Breast epithelium (tissue), 4 donors: ENCODE measurements at places on chromosomes 13 and 19.
A peak's percentile ranks its signal among the peaks of the same experiment; 100 is the strongest.

- no peaks in the 10 kb centered on the region for H3K27me3 ChIP-seq
- no peaks in the 10 kb centered on the region for H3K36me3 ChIP-seq
- H3K4me3 ChIP-seq = no peak overlapping the region
- no peak overlapping the region for H3K27ac ChIP-seq
- H3K4me1 ChIP-seq = no peaks in the 10 kb centered on the region
Observed at GRCh38 chr13:98834254-98834960, 81.9 kb upstream of the SLC15A1 start.

DNA sequence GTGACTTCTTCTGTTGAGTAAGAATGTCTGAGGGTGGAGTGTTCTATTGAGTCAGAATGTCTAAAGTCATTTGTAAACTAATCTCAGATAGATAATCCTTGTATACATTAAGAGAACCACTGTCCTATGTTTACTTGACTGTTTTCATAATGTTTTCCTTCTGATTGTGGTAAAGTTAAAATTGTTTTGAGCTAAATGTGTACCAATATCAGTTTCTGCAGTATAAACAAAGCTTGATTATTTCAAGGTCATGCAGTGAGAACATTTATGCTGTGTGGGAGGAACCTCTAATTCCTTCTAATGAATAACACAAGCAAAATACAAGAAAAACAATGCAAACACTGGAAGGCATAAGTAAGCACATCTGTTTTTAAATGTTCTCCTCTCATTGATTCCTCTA, 434.6 kb downstream of the FGF14 start:
- no peaks in the 10 kb centered on the region for H3K36me3 ChIP-seq
- no peaks in the 10 kb centered on the region for H3K4me1 ChIP-seq
- H3K4me3 ChIP-seq = no peak overlapping the region

DNA sequence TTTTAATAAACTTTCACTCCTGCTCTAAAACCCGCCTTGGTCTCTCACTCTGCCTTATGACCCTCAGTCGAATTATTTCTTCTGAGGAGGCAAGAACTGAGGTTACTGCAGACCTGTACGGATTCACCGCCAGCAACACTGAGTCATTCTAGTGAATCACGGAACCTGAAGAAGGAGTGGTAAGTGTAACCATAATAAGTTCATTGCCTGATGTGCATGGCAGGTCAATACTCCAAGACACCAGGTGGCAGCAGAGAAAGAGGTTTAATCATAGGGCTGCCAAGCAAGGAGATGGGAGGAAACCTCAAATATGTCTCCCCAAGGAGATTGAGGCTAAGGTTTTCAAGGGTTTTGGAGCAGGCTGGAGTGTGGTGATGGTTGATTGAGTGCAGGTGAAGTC, 204.3 kb upstream of the IPO5 start:
- no peak for DNase-seq
- no peak overlapping the region for H3K4me3 ChIP-seq
- H3K36me3 ChIP-seq = no peaks in the 10 kb centered on the region
- no peaks in the 10 kb centered on the region for H3K4me1 ChIP-seq

DNA sequence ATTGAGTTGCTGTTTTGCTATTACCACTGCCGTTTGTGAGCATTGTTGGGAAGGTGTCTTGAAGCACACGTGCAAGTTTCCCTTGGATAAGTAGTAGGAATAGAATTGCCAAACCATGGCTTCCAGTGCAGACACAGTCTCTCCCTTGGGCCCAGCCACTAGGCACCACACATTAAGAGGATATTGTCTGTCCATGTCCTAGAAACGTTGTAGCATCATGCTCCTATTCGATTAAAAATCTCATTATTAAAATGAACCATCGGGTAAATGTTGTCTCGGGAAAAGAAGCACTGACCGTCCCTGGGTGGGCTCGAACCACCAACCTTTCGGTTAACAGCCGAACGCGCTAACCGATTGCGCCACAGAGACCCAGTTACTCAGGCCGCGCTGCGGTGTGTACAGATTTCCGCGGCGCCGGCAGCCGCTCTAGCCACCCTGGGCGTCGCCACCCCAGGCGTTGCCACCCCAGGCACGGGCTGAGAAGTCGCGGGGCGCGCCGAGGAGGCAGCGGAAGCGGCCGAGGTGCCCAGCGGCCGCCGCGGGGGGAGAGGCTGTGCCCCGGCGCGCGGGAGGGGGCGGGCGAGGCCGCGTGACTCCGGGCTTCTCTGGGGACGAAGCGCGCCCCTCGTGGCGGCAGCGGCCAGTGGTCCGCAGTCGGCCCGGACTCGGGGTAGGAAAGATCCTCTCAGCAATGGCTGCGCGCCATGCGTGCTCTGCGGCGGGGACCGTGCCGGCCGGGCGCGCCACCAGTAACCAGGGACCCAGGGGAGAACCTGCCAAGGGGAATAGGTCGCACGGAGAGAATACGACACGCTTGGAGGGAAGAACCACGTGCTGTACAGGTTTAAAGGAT, 56.2 kb downstream of the USPL1 start:
- H3K27me3 ChIP-seq = no peaks in the 10 kb centered on the region
- H3K36me3 ChIP-seq = no peaks in the 10 kb centered on the region
- peak overlapping the region; percentile 91 for H3K27ac ChIP-seq
- H3K4me3 ChIP-seq = peak overlapping the region; percentile 63

DNA sequence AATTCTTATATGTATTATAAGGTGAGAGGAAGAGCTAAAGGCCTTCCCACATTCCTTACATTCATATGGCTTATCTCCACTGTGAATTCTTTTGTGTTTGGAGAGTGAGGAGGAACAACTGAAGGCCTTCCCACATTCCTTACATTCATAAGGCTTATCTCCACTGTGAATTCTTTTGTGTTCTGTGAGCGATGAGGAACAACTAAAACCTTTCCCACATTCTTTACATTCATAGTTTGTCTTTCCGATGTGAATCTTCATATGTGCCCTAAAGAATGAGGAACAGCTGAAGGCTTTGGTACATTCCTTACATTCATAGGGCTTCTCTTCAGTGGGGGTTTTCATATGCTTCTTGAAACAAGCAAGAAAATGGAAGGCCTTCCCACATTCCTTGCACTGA, 13.3 kb downstream of the ZNF699 start:
- no peak overlapping the region for H3K27ac ChIP-seq
- no peaks in the 10 kb centered on the region for H3K4me1 ChIP-seq
- DNase-seq = no peak
- H3K4me3 ChIP-seq = no peak overlapping the region

DNA sequence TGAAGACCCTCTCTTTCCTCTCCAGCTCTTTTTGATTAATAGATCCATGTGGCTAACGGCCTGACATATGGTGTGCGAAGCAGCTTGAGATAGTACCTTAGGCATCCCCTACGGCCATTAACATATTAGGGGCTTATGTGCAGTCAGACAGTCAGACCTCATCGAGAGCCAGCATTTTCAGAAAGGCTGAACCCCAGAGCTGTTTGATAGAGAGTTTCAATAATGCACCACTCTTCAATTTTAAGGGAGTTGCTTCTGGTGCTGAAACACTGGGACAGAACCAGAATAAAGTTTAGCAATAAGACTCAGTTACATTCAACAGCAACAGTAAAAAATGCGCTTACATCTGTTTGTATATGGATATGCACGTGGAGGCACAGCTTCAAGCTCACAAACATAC, 10.8 kb downstream of the POU4F1 start:
- peaks cover 3% of the 10 kb centered on the region for H3K27me3 ChIP-seq
- H3K36me3 ChIP-seq = no peaks in the 10 kb centered on the region
- no peaks in the 10 kb centered on the region for H3K4me1 ChIP-seq
- no peak for DNase-seq
- H3K27ac ChIP-seq = no peak overlapping the region
- no peak overlapping the region for H3K4me3 ChIP-seq

GRCh38 chr13:91313103-91313502, 34.4 kb upstream of the MIR17HG start:
- no peaks in the 10 kb centered on the region for H3K4me1 ChIP-seq
- DNase-seq = no peak
- H3K36me3 ChIP-seq = no peaks in the 10 kb centered on the region

- no peaks in the 10 kb centered on the region for H3K36me3 ChIP-seq
- DNase-seq = no peak
Observed at GRCh38 chr13:60492187-60492586, 95.2 kb downstream of the TDRD3 start.

- peak overlapping the region; percentile 60 for H3K27ac ChIP-seq
- peaks cover 16% of the 10 kb centered on the region for H3K4me1 ChIP-seq
- no peaks in the 10 kb centered on the region for H3K27me3 ChIP-seq
- DNase-seq = no peak
Observed at GRCh38 chr13:97285221-97285955, 63.3 kb downstream of the MBNL2 start.

DNA sequence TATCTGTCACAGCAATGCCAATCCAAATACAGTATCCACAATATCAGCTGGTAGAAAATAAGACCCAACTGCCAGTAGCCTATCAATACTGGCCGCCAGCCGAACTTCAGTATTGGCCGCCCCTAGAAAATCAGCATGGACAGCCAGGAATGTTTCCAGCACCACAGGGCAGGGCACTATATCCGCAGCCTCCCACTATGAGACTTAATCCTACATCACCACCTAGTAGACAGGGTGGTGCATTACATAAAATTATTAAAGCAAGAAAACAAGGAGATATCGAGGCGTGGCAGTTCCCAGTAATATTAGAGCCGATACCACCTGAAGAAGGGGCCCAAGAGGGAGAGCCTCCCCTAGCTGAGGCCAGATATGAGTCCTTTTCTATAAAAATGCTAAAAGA, 111.3 kb downstream of the ZNF486 start:
- DNase-seq = no peak
- H3K27ac ChIP-seq = no peak overlapping the region
- no peaks in the 10 kb centered on the region for H3K4me1 ChIP-seq

- H3K4me3 ChIP-seq = no peak overlapping the region
- H3K27me3 ChIP-seq = no peaks in the 10 kb centered on the region
- H3K4me1 ChIP-seq = no peaks in the 10 kb centered on the region
- no peak overlapping the region for H3K27ac ChIP-seq
- no peak for DNase-seq
Observed at GRCh38 chr13:30329009-30329585, 21.7 kb upstream of the KATNAL1 start.
